ENCODE measurements at places on chromosomes 4 and X.

DNA sequence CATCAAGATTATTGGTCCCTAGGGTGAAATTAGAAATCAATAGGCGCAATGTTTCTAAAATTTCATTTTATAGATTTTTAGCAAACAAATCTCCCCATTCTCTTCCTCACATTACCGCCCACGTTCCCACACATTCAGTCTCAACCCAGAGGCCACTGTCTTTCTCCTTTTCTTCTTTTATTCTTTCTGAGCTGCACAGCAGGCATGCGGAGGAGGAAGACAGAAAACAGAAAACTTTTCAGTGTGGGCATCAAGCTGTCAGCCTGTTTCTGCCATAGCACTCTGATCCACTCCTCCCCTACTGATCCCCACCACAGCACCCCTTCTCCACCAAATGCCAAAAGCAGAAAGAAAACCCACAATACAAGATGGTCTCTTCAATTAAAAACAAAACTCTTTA lies 94.8 kb upstream of the ADAMTS3 start:
- DNase-seq: no peak

DNA sequence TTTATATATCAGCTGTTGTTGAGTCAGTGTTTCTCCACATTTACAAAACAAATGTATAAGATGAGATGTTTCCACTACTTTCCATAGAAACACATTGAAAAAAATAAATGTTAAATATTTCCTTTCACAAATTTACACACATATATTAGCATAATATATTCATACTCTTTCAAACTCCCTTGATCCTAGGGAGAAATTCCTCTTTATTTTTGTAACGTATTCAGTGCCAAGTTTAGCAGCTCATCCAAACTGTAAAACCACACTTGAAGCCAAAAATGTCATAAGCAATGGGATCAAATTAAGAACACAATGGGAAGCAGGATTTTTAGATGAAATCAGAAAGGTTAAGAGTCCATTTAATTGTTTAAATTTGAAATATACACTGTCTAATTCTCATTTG lies 381.1 kb upstream of the MAD2L1 start:
- no peak for DNase-seq

- DNase-seq: no peak
Observed at GRCh38 chr4:72295966-72296557, 264.3 kb downstream of the NPFFR2 start.

DNA sequence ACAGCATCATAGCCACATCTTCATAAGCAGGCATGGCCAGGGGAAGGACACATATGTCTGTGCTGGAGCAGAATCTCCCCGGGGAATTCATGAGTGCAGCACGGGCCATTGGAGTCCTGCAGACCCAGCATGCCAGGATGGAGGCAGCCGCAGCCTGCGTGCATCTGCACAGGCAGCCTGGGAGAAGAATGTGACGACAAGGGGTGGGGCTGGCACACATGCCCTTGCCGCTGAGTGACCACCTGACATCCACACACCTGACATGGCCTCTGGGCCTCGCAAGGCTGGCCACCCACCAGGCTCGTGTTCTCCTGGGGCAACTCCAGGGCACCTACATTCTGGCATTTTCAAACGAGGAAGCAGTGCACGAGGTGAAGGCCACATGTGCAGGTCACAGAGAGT lies 66.2 kb upstream of the AFAP1 start:
- DNase-seq: no peak

- no peak for DNase-seq
Observed at GRCh38 chr4:145340071-145340675, 141.5 kb upstream of the SMAD1 start.

- DNase-seq: no peak
Observed at GRCh38 chr4:186651624-186652023, 72.0 kb downstream of the FAT1 start.

- no peak for DNase-seq
Observed at GRCh38 chr4:88003261-88003660, 4.2 kb upstream of the PKD2 start.

- DNase-seq: no peak
Observed at GRCh38 chr4:139299536-139299935, 1.8 kb upstream of the NAA15 start.

GRCh38 chr4:39319676-39320075 lies 46.5 kb downstream of the RFC1 start:
- no peak for DNase-seq

Measured in T-helper 9 cell (primary cell).